Cerebellar nuclear complex (tissue), 1 donor: ENCODE measurements at places on chromosomes 5 and 9.

- no peak for DNase-seq
These were observed 61.3 kb downstream of the MEGF9 start for GRCh38 chr9:120652934-120653333.

- DNase-seq = no peak
These were observed 157.5 kb downstream of the NSG2 start for GRCh38 chr5:174202996-174203395.

- DNase-seq = no peak
These were observed 138.9 kb upstream of the RAI14 start for GRCh38 chr5:34517249-34517648.

DNA sequence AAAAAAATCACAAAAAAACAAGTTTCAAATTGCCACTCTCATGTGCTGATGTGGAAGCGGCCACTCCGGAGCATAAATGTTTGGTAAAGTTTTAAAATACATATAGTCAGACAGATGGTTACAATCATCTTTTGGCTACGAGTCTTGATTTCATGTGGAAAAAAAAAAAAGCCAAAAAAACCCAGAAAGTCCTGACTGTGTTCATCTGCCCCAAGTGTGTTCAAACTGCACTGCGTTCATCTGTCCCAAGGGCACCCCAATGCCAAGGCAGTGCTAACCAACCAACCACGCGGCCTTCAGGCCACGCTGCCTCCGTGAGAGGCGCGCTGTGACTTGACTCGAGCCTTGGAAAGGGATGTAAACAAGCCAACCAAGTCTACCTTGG lies 127.1 kb downstream of the MYO10 start:
- no peak for DNase-seq

- no peak for DNase-seq
These were observed 15.1 kb downstream of the ANGPTL2 start for GRCh38 chr9:127107171-127107928.

GRCh38 chr5:76688836-76689235 lies 27.1 kb upstream of the F2R start:
- no peak for DNase-seq

DNA sequence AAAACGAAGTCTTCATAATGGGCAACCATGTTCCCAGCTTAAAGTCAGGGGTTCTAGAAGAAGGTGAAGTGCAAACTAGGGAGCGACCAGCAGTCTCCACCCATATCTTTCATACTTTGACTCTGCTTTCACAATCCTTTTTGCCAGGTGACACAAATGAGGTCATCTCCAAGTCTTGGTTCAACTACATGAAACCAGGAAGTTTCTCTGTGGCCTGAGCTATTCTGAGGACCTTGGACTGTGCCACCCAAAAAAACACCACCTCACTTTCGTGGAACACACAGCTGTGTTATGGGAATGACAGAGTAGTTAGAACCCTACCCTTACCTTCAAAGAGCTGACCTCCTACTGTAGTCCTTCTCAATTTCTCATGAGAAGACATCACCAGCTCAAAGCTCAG lies 309.2 kb downstream of the AGTPBP1 start:
- no peak for DNase-seq

- DNase-seq = no peak
These were observed 16.3 kb downstream of the PAM start for GRCh38 chr5:102771435-102771834.

DNA sequence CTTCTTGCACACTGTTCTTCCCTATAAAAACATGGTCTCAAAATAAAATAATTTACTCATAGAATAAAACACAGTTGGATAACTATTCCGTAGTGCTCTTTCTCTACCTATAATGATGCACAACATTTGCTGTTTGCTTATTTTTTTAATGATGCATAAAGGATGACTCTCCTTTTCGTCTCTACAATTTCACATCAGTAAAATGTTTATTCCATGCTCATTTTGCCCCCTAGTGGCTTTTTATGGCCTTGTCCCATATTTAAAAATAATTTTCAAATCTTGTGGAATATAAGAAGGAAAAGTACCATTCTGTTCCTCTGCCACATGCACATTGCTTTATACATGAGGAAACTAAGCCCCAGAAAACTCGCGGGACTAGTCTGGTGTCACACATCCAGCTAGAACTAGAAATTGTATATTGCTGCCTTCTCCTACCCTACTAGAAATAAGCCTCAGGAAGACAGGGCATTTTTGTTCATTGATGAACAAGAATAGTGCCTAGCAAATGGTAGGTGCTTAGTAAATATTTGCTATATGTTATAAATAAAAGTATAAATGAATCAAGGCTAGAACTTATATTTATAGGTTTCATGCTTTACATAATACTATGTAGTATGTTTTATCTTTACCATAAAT lies 12.7 kb downstream of the KCTD16 start:
- DNase-seq = no peak

- no peak for DNase-seq
These were observed 193.1 kb upstream of the PTGER4 start for GRCh38 chr5:40486437-40487275.

GRCh38 chr5:124697933-124698591 lies 48.4 kb downstream of the ZNF608 start:
- no peak for DNase-seq

- DNase-seq = no peak
These were observed 219.0 kb downstream of the SREK1 start for GRCh38 chr5:66363097-66363496.

GRCh38 chr9:127175764-127176163 lies 53.3 kb upstream of the ANGPTL2 start:
- no peak for DNase-seq

- no peak for DNase-seq
These were observed 346.3 kb downstream of the ENC1 start for GRCh38 chr5:74294231-74294705.
